ENCODE measurements at places on chromosomes 4 and X. TPM values are rescaled to one million over a fixed set of nuclear protein-coding genes. Genes with fewer than 3 reads are reported as not detected.

SPARCL1 gene
- not detected for total RNA-seq

TEC gene
- total RNA-seq = 6.6 TPM

MGARP gene
- not detected for total RNA-seq

NRK gene
- 0.33 TPM for total RNA-seq

CLNK gene
- not detected for total RNA-seq

MAGEB10 gene
- not detected for total RNA-seq

DNA sequence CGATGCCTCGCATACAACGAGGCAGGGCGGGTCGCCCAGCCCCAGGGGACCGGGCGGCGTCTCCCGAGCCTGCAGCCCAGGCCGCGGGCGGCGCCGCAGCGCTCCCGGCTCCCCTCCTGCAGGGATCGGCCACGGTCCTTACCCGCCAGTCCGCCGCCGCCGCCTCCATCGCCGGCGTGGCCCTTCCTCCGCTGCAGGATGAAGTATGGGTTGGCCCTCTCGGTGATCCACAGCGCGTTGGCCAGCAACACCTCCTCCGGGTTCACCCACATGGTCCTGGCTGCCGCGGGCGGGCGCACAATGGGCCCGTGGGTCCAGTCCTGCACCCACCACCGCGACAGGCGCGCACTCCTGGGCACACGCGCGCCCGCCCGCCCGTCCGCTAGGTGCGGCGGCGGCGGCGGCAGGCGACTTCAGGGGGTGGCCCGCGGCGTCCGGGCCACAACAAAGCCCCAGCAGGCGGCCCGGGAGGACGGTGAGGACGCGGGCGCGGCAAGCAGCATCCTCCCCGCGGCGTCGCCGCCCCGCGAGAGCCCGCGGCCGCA is 339 bp downstream of the TBC1D9 start:
- H3K27me3 ChIP-seq = no peaks in the 10 kb centered on the region
- no peak for DNase-seq
- H3K4me3 ChIP-seq = peak overlapping the region; percentile 78
- H3K27ac ChIP-seq = peak overlapping the region; percentile 81

- H3K36me3 ChIP-seq = no peaks in the 10 kb centered on the region
- no peak for DNase-seq
- H3K4me1 ChIP-seq = peaks cover 4% of the 10 kb centered on the region
- no peak overlapping the region for H3K27ac ChIP-seq
- H3K4me3 ChIP-seq = no peak overlapping the region
Measured at GRCh38 chr4:40185830-40186664, 10.8 kb upstream of the RHOH start.

DNA sequence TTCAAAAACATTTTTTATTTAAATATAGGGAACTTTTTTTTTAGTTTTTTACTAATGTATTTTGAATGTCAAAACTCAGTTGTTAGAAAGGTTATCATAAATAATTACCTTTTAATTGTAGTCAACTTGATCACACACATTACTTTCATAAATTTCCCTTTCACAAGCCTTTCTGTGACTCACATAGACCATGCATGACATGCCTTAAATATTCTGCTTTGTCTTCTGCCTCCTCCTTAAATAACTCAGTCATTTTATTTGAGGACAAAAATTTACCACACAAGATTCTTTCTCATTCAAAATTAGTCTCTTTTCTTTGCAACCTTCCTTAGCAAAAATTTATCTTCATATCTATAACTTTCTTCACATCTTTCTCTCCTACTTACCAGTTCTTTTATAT is 219.9 kb downstream of the EVC2 start:
- H3K27ac ChIP-seq = no peak overlapping the region
- no peaks in the 10 kb centered on the region for H3K4me1 ChIP-seq
- no peak overlapping the region for H3K4me3 ChIP-seq
- no peaks in the 10 kb centered on the region for H3K36me3 ChIP-seq

GRCh38 chr4:153823483-153823882 is 34.6 kb upstream of the SFRP2 start:
- no peak overlapping the region for H3K4me3 ChIP-seq
- no peak overlapping the region for H3K27ac ChIP-seq
- H3K4me1 ChIP-seq = no peaks in the 10 kb centered on the region
- no peaks in the 10 kb centered on the region for H3K27me3 ChIP-seq
- DNase-seq = no peak

- H3K4me3 ChIP-seq = no peak overlapping the region
- H3K36me3 ChIP-seq = no peaks in the 10 kb centered on the region
- H3K4me1 ChIP-seq = no peaks in the 10 kb centered on the region
- H3K27ac ChIP-seq = no peak overlapping the region
- H3K27me3 ChIP-seq = no peaks in the 10 kb centered on the region
Measured at GRCh38 chr4:91304292-91304691, 999.5 kb upstream of the GRID2 start.

DNA sequence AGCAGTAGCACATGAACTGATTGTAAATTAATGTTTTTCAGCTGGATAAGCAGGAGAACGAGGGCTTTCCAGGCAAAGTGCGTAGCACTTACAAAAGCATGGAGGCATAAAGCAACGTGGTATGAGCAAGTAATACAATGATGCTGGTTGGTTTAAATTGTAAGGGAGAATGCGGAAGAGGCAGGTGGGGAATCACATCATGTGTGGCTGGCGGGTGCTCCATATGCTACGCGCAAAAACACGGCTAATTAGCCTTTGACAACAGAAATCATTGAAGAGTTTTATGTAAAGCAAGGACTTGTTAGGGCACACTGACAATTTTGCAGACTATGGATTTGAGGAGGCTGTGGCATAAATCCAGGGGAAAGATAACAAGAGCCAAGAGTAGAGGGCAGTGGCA is 14.6 kb downstream of the SYTL4 start:
- no peaks in the 10 kb centered on the region for H3K36me3 ChIP-seq
- no peaks in the 10 kb centered on the region for H3K27me3 ChIP-seq
- H3K4me3 ChIP-seq = no peak overlapping the region
- no peak for DNase-seq

DNA sequence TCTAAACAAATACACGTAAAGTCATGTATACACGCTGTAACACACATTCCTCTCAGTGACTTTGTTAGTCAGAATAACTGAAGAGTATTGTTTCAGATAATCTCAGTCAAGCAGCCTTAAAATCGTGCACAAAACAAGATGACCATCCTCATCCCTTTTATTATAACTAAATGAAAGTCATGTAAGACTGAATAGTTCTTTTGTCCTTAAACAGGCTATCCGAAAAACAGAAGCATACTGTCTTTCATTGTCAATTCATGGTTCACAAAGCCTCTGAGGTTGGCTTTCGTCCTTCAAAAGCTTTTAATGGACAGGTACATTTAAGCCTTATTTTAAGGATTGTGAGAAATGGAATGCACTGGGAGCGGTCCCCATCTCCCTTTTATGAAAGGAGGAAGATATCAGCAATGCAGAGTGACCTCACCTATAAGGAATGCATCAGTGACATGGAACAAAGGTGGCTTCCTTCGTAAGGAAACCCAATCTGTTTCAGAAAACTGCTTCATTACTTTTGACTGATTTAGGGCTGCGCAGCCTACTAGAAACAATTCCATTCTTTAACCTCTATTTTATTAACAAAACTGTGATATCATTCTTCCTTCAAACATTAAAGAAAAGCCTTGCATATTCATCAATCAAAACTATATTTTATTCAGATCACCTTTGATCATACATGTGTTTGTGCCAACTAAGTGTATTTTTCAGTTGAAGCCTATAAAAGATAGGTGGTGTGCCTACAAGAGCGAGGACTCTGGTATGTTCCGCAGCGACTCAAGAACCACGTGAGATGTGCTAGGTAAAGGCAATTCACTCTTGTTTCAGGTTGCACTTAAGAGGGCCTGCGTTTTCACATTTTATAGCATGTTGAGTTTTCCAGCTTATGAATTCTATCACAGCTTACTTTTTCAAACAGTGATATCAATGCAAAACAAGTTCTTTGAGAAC is 19.2 kb downstream of the SH3RF1 start:
- DNase-seq = peak; percentile 60
- H3K27me3 ChIP-seq = no peaks in the 10 kb centered on the region
- peak overlapping the region; percentile 81 for H3K27ac ChIP-seq
- H3K36me3 ChIP-seq = no peaks in the 10 kb centered on the region
- H3K4me3 ChIP-seq = peak overlapping the region; percentile 22

DNA sequence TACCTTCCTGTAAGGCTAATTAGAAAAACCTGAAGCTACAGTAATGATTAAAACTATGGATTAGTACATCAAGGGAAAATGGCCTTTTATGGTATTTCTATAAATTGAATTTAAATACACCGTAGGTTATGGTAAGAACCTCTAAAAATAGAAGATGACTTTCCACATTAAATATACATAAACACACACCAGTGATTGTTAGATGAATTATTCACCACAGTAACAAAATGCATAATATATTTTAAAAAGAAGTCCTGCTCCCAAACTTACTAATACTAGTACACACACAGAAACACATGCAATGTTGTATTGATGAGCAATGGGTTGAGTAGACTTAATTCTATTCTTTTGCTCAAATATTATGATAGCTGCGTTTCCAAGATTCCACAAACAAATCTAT is 277.9 kb upstream of the ANKRD50 start:
- no peaks in the 10 kb centered on the region for H3K27me3 ChIP-seq
- H3K4me1 ChIP-seq = no peaks in the 10 kb centered on the region
- DNase-seq = no peak

DNA sequence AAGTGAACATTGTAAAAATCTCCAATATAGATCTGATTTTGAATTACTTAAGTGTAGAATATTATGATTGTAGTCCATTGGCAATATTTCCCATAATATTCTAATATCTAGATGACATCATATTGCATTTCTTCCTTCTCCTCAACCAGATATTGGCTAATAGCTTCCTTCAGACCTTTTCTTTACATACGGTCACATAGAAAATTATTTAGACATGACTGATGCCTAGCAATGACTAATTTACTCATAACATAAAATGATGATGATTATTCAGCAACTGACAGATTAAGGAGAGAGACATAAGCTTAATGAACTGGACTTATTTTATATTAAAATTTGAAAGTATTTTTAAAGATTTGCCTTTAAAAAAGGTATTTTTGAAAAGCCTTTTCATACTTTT is 1287.6 kb downstream of the STIM2 start:
- DNase-seq = no peak
- no peaks in the 10 kb centered on the region for H3K27me3 ChIP-seq
- H3K4me3 ChIP-seq = no peak overlapping the region
- no peak overlapping the region for H3K27ac ChIP-seq

DNA sequence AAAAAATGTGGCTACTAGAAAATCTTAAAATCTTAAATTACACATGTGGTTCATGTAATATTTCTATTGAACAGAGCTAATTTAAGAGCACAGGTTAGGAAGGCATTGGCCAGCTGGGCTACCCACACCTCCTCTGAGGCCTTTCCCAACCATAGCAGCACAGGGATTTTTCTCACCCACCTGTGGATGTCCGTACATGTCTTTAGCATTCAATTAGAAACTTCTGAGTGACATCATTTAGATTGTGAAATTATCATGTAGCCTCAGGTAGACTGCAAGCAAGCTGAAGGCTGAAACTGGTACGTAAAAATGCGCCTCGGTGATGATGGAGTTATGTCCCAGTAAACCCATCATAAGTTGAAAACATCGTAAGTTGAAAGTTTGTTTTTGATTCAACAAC is 31.2 kb downstream of the SCARB2 start:
- no peak overlapping the region for H3K27ac ChIP-seq
- no peaks in the 10 kb centered on the region for H3K4me1 ChIP-seq
- no peaks in the 10 kb centered on the region for H3K27me3 ChIP-seq
- no peaks in the 10 kb centered on the region for H3K36me3 ChIP-seq
- no peak for DNase-seq

DNA sequence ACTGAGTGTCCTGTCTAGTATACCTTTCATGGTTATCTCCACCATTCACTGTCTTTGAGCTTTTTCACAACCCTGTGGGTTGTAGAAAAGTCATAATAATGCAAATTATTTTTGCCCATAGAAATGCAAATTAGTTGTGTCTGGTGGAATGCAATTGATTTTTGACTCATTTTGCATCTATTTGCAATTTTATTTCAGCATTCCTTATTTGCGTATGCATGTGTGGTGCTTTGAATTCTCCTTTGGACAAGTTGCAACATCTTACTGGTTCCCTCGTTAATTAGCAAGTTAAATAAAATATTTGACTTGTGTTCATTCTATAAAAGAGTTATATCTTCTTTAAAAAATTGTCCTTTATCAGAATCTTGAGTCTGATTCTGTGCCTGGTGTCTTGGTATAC is 297.3 kb upstream of the CASK start:
- H3K4me3 ChIP-seq = no peak overlapping the region
- no peak overlapping the region for H3K27ac ChIP-seq
- no peaks in the 10 kb centered on the region for H3K27me3 ChIP-seq
- H3K36me3 ChIP-seq = no peaks in the 10 kb centered on the region

DNA sequence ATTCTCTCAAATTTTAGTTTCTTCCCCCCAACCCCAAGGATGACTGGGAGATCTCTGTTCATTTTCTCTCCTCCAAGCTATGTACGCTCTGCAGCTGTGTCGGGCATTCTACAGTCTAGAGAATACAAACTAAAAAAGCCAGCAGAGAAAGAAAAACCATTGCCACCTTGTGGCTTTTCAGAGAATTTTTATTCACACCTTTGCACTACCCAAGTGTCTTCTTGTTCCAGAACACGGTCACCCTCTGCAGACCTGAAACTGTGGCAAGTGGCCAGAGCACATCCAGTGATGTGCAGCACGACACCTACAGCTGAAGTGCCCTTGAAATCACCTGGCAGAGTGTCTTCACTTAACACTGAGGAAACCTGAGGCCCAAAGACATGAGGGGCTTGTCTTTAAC is 68.6 kb downstream of the CHST7 start:
- H3K27me3 ChIP-seq = no peaks in the 10 kb centered on the region
- H3K36me3 ChIP-seq = no peaks in the 10 kb centered on the region
- no peak overlapping the region for H3K4me3 ChIP-seq

- H3K4me1 ChIP-seq = no peaks in the 10 kb centered on the region
- H3K27me3 ChIP-seq = no peaks in the 10 kb centered on the region
- no peak overlapping the region for H3K27ac ChIP-seq
Measured at GRCh38 chr4:156505341-156505955, 466.2 kb downstream of the PDGFC start.

- no peaks in the 10 kb centered on the region for H3K4me1 ChIP-seq
- H3K27me3 ChIP-seq = no peaks in the 10 kb centered on the region
- no peak for DNase-seq
Measured at GRCh38 chrX:15816438-15816809, 26.1 kb downstream of the ZRSR2 start.

DNA sequence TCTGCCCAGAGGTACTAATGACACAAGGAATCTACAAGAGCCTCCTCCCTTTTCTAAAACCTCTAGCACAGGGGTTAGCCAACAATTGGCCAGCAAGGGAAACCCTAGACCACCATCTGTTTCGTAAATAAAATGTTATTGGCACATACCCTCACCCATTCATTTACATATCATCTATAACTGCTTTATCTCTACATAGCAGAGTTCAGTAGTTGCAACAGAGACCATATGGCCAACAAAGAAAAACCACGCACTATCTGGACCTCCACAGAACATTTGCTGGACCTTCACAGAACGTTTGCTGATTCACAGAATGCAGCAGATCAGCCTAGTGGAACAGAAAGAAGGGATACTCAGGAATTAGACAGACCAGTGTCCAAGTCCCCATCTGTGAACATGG is 9.4 kb downstream of the SLC2A9 start:
- H3K27me3 ChIP-seq = no peaks in the 10 kb centered on the region
- H3K4me1 ChIP-seq = peaks cover 27% of the 10 kb centered on the region
- no peak overlapping the region for H3K4me3 ChIP-seq

Measured in PC-9 (cell line).